ENCODE measurements at places on chromosomes 2 and 18.

DNA sequence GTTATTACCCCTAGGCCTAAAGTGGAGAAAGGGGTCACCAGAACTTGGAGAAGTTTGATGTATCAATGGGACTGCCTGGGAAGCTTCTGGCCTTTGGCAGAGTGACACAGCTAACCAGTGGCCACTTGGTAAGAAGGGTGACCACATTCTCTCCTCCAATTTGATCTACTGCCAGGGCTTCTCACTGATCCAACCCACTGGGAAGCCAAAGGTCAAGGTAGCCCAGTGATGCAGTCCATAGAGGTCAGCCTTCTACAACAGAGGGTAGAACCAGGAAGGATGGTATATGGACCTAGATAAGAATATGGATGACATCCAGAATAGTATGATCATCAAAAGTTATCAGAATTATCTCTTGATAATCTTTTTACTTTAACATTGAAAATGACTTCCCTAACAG, 493.6 kb downstream of the NYAP2 start:
- DNase-seq: no peak

GRCh38 chr2:133194777-133195335, 373.4 kb downstream of the NCKAP5 start:
- no peak for DNase-seq

DNA sequence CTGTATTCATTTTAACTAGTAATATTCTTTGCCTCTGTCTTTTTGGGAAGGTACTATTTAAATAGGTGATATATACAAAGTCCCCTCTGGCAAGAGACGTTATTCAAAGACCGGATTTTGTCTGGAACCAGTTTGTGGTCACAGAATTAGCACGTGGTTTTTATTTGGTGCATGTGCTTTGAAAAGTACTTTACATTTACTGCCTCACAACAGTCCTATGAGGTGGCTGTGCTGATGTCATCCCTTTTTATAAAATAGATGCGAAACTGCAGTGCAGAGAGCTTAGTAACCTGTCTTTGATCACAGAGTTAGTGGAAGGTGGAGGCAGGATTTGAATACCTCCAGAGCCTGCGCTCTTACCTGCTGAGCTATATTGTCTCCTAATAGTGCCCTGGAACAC, 4.0 kb downstream of the LPIN1 start:
- DNase-seq: no peak

- DNase-seq: no peak
Observed at GRCh38 chr2:10977003-10977402, 65.3 kb downstream of the KCNF1 start.

Data from NCI-H1092 treated with DMSO at 0.1 percent for 48 hours (cell line).